Uterus (tissue), 4 donors: ENCODE measurements at places on chromosomes 4 and X. TPM values are rescaled to one million over a fixed set of nuclear protein-coding genes. Genes with fewer than 3 reads are reported as not detected.

DNA sequence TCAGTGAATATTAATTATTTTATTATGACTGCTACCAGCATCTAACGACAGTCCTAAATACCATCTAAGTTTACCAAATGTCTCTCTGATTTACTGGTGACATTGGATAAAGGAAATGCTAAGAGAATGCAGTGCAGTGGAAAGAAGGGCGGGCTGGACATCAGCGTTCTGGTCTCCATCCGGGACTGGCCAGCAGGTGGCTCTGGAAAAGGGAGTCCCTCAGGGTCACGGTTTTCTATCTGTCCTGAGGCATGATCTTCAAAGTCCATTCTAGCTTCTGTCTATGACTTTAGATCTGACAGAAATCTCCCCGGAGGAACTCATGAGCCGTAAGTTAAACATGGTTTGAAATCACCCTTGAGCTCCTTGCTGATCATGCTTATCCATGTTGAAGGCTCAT is 3.3 kb downstream of the TRIM2 start:
- DNase-seq: peak; percentile 38

The HERC6 gene
- 3.5 TPM for total RNA-seq

DNA sequence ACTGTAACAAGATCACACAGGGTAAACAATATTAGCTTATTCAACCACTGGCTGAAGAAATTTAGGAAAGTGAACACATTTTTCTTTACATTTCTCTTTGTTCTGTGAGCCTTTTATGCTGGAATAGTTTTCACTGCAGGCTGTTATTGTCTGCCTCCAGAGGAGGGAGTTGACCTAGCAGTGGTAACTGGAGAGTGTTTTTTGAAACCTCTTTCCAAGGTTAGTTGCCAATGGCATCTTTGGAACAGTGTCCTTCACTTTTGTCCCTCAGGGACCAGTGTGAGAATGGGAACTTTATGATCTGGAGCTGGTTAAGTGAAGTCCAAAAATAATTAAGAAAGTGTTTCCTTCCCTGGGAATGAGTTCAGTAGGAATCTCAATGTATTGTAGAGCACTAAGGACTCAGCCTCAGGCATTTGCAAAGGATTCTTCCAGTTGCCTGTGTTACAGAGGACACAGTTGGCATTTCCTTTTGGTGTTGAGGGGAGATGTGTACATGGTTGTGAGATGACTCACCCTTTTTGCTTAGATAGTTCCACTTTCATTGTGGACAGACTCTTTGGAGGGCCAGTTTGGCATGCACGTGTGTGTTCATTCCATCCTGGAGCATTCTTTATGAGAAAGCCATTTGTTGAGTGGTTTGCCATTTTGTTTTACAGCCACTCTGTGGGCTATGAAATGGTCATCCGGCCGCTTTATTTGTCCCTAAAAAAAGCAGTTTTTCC is 61.3 kb downstream of the AR start:
- no peak for DNase-seq

DNA sequence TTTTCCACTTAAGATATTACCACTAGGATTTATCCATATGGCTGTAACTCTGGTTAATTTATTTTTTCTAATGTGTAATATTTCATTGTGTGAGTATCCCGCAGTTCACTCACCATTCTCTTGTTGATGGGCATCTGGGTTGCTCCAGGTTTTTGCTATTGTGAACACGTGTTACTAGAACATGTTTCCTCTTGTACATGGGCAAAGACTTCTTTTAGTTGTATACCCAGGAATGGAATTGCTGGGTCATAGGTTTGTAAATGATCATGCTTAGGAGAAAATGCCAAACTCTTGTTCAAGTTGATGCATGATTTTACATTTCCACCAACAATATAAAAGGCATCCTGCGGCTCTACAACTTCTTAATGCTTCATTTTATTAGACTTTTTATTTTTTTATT is 26.8 kb downstream of the SYNPO2 start:
- no peak for DNase-seq

GRCh38 chrX:133516686-133517085 is 101.4 kb upstream of the GPC4 start:
- DNase-seq: no peak

- DNase-seq: no peak
These were observed 171.5 kb upstream of the VEGFC start for GRCh38 chr4:176964116-176964691.

DNA sequence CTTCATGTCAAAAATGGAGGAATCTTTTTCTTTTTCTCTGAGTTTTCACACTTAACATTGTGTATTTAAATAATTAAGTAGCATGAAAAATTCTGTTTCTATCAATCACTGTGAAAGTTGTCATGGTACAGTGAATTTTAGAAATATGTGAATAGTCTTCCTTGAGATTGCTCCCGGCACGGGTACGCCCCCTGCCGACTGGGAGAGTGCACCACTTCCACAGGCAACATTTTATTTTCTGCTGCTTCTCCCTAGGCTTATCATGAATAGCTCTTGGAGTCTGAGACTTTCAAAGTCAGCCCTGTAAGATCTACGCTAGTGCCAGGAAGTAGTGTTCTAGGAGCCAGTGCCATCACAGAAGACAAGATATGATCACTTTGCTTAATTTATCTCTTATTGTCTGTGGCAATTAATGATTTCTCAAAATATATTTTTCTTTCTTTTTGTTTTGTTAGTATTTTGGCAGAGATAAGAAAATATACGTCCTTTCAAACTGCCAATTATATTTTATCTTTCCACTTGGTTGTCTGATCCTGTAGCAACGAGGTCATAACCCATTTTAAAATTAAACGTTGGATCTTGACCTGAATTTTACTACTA is 763.8 kb upstream of the AADAT start:
- DNase-seq: no peak

GRCh38 chr4:108624263-108625056 is 4.1 kb downstream of the RPL34 start:
- no peak for DNase-seq

The XKRX gene
- total RNA-seq: 1.3 TPM

GRCh38 chrX:12865359-12865758 is 1.5 kb upstream of the TLR7 start:
- DNase-seq: no peak

DNA sequence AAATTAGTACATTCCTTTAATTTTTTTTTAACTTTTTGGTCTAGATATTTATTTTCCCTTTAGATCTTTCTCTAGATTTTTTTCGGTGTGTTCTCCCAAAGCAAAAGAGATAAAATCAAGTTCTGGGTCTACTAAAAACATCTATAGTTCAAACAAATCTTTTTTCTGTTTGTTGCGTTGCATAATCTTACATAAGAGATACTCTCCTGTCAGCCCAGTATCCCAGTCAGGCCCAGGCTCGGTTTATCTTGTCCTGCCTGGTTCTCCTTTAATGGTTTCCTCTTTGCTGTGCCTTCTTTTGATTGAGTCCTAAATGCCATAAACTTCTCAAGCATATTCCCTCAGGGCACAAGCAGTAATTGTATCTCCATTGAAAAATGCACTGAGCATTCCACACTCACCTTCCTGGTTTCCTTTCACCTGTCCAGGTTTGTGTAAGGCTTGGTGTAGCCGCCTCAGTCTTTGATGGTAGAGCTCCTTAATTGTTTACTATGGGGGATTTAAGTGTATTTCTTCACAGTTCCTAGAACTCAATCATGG is 104.9 kb downstream of the TMEM131L start:
- DNase-seq: no peak

DNA sequence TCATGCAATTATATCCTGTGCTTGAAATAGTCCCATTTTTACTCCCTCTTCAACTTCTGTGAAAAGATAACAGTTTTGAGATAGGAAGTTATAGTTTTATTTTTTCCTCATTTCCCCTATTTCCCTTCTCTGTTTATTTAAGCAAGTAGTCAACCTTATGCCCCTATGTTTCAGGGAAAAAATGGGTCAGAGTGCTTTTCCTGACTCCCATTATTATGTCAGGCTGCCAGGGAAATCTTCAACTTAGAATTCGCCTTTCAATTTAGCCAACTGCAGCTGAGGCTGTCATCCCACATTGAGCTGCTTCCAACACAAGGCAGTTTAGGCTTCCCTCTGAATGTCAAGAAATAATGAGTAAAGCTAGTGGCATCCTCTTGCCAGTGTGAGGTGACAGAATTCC is 42.3 kb downstream of the NXT2 start:
- DNase-seq: no peak

DNA sequence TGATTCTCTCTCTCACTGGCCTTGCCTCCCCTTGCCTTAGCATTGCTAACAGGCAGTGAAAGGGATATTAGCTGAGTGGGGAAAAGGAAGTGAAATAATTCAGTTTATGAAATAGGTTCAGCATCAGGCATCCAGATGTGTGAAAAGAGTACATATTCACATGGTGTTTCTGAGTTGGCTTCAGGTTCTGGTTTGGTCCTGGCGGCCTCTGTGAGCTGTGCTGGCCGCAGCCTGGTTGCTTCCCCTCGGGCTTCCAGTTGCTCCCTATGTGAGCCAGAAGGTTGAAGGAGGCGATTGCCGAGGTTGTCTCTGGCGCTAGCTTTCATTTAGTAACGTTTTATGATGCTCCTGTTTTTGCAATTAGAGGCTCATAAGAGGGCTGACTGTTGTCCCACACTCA is 99.1 kb upstream of the TLR2 start:
- no peak for DNase-seq

The HTATSF1 gene
- total RNA-seq: 103 TPM

DNA sequence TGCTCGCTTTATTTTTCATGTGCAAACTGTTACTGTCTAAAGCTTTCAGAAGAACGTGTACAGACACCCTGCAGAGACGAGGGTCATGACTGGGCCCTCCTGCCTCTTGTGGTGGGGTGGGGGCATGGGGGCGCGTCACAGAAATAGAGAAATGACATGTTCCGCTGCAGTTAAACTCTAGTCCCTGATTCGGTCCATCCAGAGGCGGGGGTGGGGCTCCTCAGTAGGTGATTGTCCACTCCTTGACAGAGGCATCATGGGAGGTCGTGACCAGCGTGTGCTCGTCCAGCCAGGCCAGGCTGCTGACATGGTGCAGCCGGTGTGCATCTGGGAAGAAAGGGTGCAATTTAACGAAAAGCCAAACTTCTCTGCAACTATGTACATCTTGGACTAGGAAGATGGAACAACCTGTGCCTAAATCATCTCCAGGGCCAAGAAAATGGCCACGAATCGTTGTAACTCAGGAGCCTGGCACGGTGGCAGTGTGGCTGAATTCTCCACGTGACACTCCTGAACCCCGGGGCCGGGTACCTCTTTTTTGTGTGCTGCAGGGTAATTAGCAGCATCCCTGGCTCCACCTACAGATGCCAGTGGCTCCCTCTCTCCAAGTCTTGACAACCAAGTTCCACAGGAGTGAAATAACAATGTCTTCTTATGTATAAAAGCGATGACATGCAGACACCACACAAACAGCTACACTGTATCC is 41.3 kb downstream of the WDR1 start:
- DNase-seq: peak; percentile 16
